ENCODE measurements at places on chromosomes 3 and 15.

DNA sequence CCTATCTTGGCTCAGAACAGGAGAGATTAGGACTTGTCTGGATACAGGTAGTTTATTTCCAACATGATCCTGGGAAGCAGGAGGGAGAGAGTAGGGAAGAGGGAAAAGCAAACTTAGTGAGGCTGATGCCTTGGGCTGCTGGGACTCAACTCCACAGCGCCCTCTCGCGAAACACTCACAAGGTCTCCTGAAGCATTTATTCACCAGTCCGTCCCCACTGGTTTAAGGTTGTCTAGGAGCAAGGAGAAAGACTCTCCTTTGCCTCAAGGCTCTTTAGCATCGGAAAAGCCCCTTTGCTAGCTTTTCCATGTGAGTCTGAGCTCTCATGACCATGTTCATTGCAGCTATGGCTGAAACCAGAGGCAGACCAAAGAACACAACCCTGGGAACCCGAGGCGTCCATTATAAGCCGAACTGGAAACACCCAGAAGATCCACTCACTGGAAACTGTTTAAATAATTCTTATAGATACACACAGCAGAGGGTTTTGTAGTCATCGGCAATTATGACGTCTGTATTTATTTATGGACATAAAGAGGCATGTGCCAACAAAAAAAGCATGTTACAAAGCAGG, 244.5 kb downstream of the CD47 start:
- peak; percentile 4 for DNase-seq

GRCh38 chr3:14457999-14458398, 55.6 kb downstream of the SLC6A6 start:
- DNase-seq: no peak

DNA sequence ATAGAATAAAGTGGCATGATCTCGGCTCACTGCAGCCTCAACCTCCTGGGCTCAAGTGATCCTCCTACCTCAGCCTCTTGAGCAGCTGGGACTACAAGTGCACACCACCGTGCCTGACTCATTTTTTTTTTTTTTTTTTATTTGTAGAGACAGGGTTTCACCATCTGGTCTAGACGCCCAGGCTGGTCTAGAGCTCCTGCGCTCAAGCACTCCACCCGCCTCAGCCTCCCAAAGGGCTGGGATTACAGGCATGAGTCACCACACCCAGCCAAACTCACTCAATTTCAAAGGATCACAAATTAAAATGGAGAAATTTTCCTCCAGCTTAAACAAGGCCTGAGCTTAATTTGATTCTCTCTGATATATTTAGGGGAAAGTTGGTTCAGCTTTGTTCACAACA, 27.3 kb upstream of the NMB start:
- no peak for DNase-seq

GRCh38 chr15:25946241-25946805, 83.2 kb upstream of the ATP10A start:
- no peak for DNase-seq

DNA sequence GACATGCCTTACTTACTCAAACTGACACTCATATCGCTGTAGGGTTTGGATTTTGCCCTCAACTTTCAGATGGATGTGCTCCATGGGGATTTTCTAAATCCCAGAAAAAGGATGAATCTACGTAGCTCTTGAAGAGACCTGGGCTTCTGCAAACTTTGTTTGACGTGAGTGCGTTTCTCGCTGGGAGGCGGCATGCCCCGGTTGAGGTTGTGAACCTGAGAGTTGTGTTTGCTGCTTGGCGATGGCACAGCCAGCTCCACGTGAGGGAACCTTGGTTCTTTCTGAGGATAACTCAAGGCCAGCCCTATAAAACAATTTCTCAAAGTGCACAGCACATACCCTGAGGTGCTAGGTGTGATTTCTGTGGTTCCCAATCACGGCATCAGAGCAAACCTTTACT, 209.5 kb downstream of the ADAMTS17 start:
- DNase-seq: no peak

- no peak for DNase-seq
Measured at GRCh38 chr3:107218864-107219269, 158.4 kb upstream of the CCDC54 start.

DNA sequence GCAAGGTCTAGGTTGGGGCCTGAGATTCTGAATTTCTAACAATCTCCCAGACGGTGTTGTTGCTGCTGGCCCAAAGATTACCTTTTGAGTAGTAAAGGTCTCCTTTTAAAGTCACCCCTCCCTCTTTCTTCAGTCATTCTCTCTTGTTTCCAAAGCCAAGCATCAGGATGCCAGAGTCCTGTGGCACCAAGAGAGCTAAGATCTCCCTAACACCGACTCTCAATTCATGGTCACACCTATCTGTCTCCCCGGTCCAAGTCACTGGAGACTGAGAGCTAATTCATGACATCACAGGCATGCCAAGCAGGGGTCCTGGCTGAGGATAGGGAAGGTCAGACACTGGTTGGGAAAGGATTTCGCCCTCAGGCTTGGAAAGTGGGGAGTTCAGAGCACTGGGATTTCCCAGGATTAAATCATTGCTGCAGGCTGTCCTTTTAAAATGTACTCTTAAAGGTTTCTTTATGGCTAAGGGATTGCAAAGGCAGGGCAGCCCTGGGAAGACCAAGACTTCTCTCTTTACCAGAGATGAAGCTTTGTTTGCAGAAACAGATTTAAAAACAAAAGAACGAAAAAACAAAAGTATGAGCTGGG, 7.3 kb downstream of the SHOX2 start:
- no peak for DNase-seq

DNA sequence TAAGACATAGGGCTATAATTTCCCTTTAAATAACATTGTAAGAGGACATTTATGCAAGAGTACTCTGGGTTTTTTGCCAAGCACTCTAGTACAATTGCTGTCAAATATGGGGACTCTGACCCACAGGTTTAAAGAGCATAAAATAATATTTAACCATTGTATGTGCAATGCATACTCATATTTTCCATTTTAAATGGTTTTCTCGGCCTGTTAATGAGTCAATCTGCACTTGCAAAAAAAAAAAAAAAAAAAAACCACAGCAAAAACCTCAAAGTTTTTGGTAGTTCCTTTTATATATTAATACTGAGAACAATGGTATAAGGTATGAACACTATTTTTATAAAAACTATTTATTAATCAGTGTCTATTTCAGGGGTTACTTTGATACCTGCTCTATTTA, 304.0 kb upstream of the CBLB start:
- no peak for DNase-seq

GRCh38 chr3:140276703-140277102, 341.7 kb downstream of the CLSTN2 start:
- DNase-seq: no peak

DNA sequence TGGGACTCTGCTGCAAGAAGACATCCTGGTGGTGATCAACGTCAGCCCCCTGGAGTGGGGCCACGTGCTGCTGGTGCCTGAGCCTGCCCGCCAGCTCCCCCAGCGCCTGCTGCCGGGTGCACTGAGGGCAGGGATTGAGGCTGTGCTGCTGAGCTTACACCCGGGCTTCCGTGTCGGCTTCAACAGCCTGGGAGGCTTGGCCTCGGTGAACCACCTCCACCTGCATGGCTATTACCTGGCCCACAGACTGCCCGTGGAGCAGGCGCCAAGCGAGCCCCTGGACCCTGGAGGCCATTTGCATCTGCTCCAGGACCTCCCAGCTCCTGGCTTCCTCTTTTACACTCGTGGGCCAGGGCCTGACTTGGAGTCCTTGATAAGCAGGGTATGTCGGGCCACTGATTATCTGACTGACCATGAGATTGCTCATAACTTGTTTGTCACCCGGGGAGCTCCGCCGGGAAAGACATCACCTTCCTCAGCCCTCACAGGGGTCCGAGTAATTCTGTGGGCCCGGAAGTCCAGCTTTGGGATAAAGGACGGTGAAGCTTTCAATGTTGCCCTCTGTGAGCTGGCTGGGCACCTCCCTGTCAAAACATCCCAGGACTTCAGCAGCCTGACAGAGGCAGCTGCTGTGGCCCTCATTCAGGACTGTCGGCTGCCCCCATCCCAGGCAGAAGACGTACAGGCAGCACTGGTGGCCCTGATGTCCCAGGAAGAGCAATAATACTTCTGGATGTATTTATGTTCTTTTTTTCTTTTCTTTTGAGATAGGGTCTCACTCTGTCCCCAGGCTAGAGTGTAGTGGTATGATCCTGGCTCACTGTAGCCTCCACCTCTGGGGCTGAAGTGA, 7.6 kb downstream of the GDPGP1 start:
- DNase-seq: no peak

GRCh38 chr15:62603742-62604141, 438.7 kb upstream of the C2CD4B start:
- no peak for DNase-seq

DNA sequence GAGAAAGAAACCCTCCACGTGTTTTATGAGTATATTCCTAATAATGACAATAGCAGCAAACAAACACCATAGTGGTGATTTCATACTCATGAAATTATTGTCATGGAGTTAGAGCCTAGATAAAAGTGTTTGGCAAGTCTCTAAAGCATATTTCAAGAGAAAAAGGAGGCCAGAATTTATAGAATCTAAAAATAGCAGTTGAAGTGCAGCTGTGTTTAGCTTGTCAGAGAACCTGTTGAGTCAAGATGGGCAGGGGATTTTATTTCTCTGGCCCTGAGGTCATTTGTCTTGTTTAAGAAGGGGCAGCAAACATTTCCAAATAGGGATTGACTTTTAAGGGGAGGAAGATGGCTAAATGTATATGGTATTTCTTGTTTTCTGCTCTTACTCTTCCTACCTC, 279.6 kb upstream of the CTDSPL start:
- no peak for DNase-seq

DNA sequence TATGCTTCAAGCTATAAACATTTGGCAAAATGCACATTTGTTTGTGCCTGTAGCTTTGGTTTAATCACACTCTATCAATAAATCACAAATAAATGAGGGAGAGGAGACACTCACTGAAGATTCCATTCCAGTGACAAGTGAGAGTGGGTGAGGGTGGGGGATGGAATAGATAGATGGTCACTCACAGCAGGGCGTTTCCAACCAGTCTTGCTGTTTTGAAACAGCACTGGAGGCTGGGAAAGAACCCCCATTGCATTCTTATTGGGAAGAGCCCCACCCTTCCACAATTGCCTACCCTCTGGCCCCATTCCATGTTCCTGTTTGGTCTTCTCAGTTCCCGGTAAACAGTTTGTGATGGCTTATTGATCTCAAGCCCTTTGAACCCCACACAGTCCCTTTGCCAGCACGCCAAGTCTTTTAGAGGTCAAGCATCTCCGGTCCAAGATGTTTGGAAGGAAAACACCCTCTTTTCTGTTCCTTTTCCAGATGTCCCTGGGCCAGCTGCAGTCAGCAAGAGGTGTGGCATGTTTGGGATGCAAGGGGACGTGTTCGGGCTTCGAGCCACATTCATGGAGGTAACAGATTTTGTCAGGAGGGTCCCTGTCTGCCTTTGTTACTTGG, 30.7 kb downstream of the LMCD1 start:
- DNase-seq: no peak

DNA sequence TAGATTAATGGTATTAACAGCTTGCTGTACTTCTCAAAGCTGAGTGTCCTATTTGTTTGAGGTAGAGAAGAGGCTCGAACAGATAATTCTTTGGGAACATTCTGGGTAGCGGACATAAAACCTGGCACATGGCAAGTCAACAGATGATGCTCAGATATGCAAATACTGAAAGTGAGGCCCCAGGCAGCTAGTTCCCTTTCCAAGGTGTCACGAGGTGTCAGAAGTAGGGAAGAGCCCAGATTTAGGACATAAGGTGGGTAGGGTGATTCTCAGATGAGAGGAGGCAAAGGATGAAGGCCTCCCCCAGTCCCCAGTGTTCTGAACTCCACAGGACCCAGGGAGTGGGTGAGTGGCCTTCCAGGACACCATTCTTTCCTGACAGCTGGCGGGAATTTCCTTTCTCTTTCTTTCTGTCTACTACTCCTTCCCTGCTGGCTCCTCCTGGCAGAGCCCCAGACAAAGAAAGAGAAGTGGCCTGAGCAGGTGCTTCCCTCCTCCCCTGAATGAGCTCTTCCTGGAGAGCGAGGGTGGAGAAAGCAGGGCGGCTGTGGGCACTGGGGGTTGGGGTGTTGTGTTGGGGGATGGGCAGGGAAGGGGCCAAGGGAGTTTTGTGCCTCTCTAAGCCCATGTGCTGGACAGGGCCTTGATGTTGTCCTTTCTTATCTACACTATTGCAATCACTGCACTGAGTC, 87.5 kb downstream of the CORO2B start:
- DNase-seq: no peak

DNA sequence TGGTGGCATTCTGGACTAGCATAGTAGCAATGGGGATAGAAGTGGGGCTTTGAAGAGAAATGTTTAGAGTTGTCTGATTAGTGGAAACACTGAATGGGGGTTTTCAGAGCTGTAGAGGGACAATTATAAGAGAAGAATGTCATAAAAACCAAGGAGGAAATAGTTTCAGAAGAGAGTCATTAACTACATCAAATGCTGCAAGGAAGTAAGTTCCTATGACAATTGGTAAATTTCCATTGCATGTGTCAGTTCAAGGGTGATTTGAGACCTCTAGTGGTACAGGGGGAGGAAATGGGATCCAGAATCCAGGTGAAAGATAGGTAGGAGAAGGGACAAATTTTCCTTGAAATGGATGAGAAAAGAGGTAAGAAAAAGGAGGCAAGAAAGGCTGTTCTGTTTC, 68.3 kb upstream of the TBC1D5 start:
- no peak for DNase-seq

GRCh38 chr3:13025090-13025489, 48.1 kb downstream of the IQSEC1 start:
- no peak for DNase-seq

GRCh38 chr3:50299929-50300680, 900 bp upstream of the HYAL3 start:
- DNase-seq: no peak

- DNase-seq: no peak
Measured at GRCh38 chr3:115301364-115301860, 154.3 kb upstream of the ZBTB20 start.

GRCh38 chr3:39896184-39896583, 86.8 kb downstream of the MYRIP start:
- DNase-seq: no peak

DNA sequence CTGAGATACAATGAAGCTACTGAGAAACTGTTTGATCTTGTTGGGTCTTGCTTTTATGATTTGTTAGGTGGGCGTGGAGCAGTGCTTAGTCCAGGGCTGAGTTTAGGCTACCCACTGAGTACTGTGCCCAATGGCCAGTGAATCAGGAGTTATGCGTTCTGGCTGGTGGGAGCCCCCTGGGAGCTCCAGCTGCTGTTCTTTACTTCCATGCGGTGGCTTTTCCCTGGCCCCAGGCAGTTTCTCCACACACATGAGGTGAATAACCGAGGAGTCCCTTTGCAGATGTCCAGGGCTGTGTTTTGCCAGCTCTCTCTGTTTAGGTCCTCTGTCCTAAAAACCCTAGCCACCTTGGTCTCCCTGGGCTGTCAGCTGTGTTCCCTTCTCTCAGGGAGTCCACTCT, 106.5 kb downstream of the KLF13 start:
- DNase-seq: no peak

Measured in stimulated activated CD8-positive, alpha-beta memory T cell treated with anti-CD3 and anti-CD28 coated beads, Interleukin-2, amount 100 ng/mL, for 1 hour (primary cell).